Mesothelial cell of epicardium (in vitro differentiated cells): ENCODE measurements at places on chromosomes 5 and 9. TPM values are rescaled to one million over a fixed set of nuclear protein-coding genes. Genes with fewer than 3 reads are reported as not detected.

SLC4A9 gene
- total RNA-seq: 1.8 to 2.5 TPM (median 2.2 TPM) in 3 replicates

DNA sequence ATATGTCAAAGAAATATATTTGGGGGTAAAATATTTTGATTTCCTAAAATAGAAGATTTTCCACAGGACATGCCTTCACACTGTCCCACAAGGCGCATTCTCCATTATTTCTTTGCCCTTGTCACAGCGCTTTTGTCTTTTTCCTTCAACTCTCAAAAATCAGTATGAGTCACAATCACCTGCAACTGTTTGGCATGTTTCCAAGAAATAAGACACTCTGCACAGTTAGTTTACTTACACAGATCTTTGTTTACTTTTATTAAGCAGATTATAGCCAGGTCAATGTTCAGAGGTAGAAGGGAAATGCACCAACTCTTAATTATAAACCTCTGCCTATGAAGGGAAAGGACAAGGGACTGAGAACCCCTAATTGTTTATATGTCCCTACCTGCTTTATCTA lies 9.5 kb downstream of the CEMIP2 start:
- peak overlapping the region; percentile 52 for H3K4me3 ChIP-seq
- peaks cover 73% of the 10 kb centered on the region for H3K4me1 ChIP-seq
- H3K36me3 ChIP-seq: no peaks in the 10 kb centered on the region

- H3K27ac ChIP-seq: no peak overlapping the region
- H3K36me3 ChIP-seq: no peaks in the 10 kb centered on the region
- no peak for DNase-seq
- H3K4me1 ChIP-seq: no peaks in the 10 kb centered on the region
- peaks cover 1% of the 10 kb centered on the region for H3K27me3 ChIP-seq
Measured at GRCh38 chr5:102529031-102529430, 30.2 kb upstream of the SLCO6A1 start.

DNA sequence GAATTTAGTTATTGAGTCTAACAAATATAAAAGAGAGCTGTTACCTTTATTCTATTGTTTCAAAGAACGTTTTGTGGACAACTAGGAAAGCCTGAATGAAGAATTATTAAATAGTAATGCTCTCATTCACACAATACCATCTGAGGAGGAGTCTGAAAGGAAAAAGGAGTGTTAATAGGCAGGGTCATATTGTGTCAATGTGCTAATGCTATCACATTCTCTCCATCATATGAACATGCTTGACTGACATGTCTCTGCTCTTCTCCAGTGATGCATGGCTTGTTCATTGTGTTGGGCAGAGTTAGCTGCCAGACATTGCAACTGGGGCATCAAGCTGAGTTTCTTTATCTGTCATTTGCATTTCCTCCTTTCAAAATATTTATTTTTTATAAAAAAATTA lies 1578.0 kb downstream of the MAT2B start:
- H3K4me3 ChIP-seq: no peak overlapping the region
- H3K27me3 ChIP-seq: no peaks in the 10 kb centered on the region
- H3K36me3 ChIP-seq: no peaks in the 10 kb centered on the region

- H3K27ac ChIP-seq: peak overlapping the region; percentile 37
- H3K4me1 ChIP-seq: peaks cover 11% of the 10 kb centered on the region
- H3K36me3 ChIP-seq: peaks cover 38% of the 10 kb centered on the region
- no peaks in the 10 kb centered on the region for H3K27me3 ChIP-seq
Measured at GRCh38 chr9:88464851-88465250, 70.1 kb upstream of the NXNL2 start.

RLN2 gene
- 2.8 to 3.8 TPM (median 3.4 TPM) in 3 replicates for total RNA-seq

- H3K27ac ChIP-seq: no peak overlapping the region
- peaks cover 6% of the 10 kb centered on the region for H3K36me3 ChIP-seq
- H3K4me3 ChIP-seq: no peak overlapping the region
- H3K27me3 ChIP-seq: no peaks in the 10 kb centered on the region
Measured at GRCh38 chr5:33102551-33102950, 338.2 kb upstream of the TARS1 start.

CHSY3 gene
- total RNA-seq: 3.6 to 4.8 TPM (median 3.6 TPM) in 3 replicates
